ENCODE measurements at places on chromosomes 11 and 22.

- DNase-seq, result no peak
These were observed 17.8 kb downstream of the KIF18A start for GRCh38 chr11:28090052-28090749.

- peak; percentile 23 for DNase-seq
These were observed 10.1 kb downstream of the RAG1 start for GRCh38 chr11:36577859-36578258.

- no peak for DNase-seq
These were observed 81.3 kb downstream of the PHF21A start for GRCh38 chr11:46039990-46040389.

DNA sequence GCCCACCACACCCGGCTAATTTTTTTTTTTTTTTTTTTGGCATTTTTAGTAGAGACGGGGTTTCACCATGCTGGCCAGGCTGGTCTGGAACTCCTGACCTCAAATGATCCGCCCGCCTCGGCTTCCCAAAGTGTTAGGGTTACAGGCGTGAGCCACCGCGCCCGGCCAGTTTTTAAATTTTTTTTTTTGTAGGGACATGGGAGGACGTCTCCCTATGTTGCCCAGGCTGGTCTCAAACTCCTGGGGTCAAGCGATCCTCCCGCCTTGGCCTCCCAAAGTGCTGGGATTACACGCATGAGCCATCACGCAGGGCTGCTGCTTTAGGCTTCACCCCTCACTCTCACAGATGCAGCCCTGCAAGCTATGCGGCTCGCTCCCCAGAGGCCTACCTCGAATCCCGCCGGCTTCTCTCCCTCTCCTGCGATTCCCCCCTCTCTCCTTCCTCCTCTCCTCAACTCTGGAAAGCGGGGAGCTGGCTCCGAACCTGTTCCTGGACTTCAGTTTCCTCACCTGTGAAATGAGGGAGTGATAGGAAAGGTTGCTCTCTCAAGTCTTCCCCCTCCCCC is 926 bp downstream of the CCDC157 start:
- no peak for DNase-seq

DNA sequence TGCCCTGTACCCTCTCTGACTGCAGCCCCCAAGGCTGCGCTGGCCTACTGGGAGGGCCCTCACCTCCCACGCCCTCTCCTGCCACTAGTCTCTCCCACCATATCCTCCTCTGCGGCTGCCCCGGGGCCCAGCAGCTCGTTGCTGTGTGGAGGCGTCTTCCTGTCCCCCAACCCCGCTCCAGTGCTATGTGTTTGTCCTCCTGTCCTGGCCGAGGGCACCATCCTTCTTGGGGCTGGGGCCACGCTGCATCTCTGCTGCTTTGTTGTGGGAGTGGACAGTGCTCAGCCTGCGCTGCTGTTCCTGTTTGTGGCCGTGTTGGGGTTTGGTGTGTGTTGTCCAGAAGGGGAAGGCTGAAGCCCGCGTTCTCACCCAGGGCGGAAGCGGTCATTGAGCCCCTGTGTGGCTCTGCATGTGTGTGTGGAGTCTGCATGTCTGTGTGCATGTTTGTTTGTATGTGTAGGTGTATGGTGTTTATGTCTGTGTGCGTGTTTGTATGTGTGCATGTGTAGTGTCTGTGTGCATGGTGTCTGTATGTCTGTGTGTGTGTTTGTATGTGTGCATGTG is 15.7 kb downstream of the TPCN2 start:
- no peak for DNase-seq

- DNase-seq, result no peak
These were observed 169 bp downstream of the NEFH start for GRCh38 chr22:29480262-29480511.

DNA sequence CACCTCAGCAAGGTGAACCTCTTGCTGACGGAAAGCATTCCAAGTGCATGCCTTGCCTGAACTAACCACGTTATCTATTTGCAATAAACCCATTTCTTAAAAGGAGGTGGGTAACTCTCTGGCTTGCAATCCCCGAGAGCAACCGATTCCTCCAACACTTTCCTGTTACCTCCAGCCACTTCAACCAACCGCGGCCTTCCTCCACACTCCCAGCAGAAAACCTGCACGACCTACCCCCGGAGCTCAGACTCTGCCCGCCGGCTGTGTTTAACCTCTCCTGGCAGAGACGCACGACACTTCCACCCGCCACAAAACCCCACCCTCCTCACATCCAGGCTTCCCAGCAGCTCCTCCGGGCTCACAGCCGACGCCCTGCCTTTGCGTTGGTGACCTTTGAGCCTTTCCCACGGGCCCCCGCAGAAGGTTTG is 708 bp downstream of the SCO2 start:
- DNase-seq, result no peak

- DNase-seq, result no peak
These were observed 1072.0 kb downstream of the LRRC4C start for GRCh38 chr11:40387240-40387980.

- no peak for DNase-seq
These were observed 49.1 kb downstream of the COMMD9 start for GRCh38 chr11:36240173-36240572.

DNA sequence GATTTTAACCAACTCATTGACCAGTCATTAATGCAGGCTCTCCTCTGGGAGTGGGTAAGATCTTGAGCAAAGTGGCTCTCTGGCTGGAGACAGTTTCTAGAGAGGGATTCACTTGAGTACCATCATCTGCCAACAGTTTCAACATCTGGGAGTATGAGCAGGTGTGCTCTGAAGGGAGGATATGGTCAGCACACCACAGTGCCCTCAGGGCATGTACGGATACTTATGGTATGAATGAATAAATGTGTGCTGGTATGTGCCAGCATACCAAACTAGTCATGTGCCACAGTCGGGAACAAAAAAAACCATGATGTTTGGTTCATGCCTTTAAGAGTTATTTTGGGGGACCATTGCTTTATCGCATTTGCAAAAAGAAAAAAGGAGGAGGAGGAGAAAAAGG is 1197.5 kb upstream of the TENM4 start:
- no peak for DNase-seq

- DNase-seq, result no peak
These were observed 70.4 kb upstream of the ARHGAP20 start for GRCh38 chr11:110782616-110783015.

DNA sequence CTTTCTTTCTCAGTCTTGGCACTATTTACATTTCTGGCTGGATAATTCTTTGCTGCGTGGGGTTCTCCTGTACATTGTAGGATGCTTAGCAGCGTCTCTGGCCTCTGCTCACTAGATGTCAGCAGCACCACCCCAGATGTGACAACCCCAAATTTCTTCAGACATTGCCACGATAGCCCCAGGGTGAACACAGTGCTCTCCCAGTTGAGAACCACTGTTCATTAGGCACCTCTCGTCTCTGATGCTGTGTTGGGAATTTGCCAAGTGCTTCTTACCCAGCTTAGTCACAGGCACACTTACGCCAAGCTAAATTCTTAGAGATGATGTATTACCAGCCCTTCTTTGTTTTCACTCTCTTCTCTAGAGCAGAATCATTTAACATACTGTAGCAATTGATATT is 9.4 kb downstream of the TRIM6 start:
- no peak for DNase-seq

DNA sequence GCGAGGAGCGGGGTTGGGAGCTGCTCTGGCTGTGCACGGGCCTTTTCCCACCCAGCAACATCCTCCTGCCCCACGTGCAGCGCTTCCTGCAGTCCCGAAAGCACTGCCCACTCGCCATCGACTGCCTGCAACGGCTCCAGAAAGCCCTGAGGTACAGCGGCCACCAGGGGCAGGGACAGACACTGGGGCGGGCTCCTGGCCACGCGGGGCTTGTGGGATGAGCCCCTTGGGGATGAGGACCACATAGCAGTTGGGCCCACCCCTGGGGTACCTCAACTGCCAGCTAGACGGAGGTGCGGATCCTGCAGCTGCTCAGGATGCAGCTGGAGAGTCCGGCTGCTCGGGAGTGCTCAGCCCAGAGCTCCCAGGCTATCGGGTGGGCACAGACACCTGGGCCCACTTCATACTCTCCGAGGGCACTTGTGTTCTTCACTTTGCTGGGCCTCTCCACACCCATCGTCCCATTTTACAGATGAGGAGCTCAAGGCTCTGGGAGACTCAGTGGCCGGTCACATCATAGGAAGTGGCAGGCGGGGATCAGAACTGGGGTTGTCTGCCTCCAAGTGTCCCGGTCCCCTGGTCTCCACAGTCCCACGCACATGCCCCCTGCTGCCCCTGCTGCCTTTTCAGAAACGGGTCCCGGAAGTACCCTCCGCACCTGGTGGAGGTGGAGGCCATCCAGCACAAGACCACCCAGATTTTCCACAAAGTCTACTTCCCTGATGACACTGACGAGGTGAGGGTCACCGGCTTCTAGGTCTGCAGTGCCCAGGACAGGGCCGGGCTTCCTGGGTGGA is 77.6 kb downstream of the MYO7A start:
- no peak for DNase-seq

- peak; percentile 7 for DNase-seq
These were observed 67.9 kb upstream of the API5 start for GRCh38 chr11:43243927-43244326.

GRCh38 chr22:44956840-44957767 is 52.7 kb downstream of the PHF21B start:
- DNase-seq, result peak; percentile 44

DNA sequence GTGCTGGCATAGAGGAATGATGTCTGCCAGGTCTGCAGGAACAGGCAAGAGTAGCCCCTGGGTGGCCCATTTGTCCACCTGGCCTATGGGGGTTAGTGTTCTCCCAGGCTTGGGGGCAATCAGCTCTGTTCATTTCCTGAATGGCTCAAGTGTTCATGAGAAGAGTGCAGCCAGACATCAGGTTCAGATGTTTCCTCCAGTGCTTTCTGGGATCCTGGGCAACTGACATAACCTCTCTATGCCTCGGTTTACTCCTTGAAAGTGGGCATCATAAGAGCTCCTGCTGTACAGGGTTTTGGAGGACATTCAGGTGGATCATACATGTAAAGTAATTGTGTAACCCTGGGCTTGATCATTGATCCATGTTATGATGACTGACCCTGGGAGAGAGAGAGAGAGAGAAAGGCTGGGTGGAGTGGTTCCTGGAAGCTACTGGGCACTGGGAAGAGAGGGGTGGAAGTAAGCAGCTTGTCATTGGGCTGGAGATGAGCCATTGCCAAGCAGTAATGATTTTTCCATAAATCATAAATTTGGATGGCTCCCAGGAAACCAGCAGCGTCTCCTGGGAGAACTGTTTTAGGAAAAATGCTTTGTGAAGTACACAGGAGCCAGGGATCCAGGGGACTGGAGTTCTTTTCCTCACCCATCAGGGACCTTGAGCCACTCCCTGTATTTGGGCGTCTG is 30.2 kb upstream of the ACCSL start:
- DNase-seq, result no peak

DNA sequence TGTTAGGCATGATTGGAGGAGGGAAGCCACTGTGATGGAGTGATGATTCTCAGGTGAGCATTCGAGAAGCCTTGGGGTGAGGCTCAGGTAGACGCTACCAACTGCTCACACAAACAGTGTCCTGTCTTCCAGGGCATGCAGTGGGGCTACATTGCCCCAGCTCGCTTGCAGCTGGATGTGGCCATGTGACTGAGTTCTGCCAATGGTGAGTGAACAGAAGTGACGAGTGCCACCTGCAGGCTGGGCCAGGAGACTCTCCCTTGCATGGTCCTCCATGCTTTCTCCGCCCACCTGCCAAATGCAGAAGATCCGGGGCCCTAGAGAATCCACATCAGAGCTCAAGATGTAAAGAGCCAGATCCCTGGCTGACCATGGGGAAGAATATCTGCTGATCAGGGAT is 195.9 kb downstream of the BCR start:
- peak; percentile 79 for DNase-seq

- no peak for DNase-seq
These were observed 1038.5 kb downstream of the OPCML start for GRCh38 chr11:132493801-132494200.

GRCh38 chr11:9722023-9722422 is 58.1 kb downstream of the SWAP70 start:
- DNase-seq, result no peak

DNA sequence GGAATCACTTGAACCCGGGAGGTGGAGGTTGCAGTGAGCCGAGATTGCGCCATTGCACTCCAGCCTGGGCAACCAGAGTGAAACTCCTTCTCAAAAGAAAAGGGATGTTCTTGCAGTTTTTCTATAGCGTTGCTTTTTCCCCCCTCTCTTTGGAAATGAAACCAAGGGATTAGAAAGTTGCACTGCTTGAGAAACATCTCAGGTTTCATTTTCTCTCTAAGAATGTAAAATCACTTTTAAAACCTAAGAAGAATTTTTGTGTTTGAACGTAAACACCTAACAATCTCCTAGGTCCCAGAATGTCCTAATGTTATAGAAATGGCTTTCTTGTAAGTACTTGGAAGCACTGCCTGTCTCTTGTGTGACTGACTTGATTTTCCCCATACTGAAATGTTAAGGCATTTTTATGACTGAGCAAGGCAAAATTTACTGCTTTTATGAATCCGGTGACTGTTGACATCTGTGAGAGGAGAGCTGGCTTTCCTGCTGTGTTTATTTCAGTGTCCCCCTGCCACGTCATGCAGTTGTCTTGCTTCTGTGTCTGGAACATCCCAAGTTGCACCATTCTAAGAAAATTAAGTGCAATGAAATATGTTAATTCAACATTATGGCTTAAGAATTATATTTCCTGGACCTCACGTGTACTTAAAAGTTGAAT is 37.7 kb downstream of the NF2 start:
- no peak for DNase-seq

GRCh38 chr22:39144101-39144767 is 8.2 kb downstream of the CBX7 start:
- DNase-seq, result peak; percentile 61

DNA sequence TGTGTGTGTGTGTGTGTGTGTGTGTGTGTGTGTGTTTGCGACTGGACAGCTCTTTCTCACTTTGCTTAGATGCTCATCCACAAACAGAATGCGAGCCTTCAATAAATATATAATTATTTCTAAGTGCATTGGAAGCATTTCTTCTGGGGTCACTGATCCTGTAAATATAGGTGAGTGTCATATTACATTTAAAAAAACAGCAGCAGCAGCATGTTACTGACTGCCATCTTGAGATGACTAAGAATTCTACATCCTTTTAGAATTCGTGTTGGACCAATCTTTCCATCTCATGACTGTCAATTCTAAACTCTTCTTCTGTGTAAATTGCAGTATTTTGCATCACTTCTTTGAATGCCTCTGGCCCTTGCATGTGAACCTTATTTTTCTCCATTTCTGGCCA is 238.0 kb upstream of the DDI1 start:
- DNase-seq, result no peak

- DNase-seq, result no peak
These were observed 15.1 kb downstream of the TMEM184B start for GRCh38 chr22:38257650-38258250.

- DNase-seq, result peak; percentile 50
These were observed 5.9 kb downstream of the GNG3 start for GRCh38 chr11:62713343-62713742.
